ENCODE measurements at places on chromosomes 4 and X.

DNA sequence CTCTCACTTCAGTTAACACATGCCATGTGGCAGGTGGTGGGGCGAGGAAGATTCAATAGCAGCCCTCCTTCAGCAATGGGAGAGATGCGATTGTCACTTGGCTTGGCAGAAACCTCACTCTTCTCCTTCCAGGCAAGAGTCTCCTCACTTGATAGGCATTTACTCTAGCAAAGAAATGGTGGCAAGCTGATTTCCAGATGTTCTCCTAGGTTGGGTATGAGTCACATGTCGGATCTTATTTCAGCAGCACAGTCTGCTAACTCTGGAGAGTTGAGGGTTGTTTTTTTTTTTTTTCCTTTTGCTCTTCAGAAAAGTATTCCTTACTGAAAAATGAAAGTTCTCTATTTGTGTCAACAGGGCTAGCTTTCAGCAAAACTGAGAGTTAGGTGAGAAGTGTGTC is 119.5 kb upstream of the CHRDL1 start:
- no peak for DNase-seq

DNA sequence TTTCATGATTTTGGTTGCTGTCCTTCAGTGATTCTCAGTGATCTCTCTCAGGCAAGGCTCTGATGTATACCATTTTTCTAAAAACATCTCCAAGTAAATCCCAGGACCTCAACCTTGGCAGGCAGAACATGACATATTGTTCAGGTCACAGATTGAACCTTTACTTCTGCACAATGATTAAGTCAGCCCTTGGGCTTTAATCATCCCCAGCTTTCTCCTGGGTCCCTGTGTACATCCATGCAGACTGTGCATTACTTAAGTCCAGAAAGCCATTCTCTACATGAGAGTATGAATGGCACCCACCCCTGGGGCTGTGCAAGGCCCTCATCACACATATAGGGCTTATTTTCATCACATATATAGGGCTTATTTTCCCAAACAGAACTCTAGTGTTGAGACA is 58.7 kb upstream of the ADAMTS3 start:
- DNase-seq: no peak

DNA sequence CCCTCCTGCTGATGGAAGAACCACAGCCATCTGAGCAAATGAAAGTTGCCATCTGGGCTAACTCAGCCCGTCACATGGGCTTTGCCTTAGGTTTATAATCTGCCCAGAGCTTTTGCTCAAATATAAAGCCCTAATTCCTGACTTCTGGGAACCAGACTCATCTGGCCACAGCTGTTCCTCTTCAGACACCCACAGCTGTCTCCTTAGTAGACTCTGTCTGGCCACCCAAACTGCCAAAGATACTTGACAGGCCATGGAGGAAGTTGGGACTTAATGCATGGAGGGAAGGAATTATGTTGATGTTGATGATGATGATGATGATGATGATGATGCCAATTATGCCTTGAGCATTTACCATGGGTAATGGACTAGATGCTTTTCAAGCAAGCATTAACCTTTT is 8.0 kb downstream of the LGI2 start:
- no peak for DNase-seq

DNA sequence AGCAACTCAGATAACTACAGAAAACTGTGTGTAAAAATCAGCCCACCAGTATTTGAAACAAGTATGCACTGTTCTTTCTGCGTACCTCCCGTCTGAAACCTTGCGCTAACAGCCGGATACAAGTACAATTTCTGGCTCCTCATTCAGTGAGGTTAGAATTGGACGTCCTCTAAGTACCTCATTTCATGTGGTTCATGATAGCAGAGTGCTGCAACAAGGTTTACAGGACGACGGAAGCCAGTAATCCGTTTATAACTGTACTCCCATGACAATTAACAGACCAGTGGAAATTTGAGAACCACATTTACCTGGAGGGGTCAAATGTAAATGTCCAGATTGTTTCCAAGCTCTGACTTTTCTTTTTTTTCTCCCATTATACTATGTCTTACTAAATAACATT is 52.9 kb upstream of the TENM3 start:
- DNase-seq: no peak

DNA sequence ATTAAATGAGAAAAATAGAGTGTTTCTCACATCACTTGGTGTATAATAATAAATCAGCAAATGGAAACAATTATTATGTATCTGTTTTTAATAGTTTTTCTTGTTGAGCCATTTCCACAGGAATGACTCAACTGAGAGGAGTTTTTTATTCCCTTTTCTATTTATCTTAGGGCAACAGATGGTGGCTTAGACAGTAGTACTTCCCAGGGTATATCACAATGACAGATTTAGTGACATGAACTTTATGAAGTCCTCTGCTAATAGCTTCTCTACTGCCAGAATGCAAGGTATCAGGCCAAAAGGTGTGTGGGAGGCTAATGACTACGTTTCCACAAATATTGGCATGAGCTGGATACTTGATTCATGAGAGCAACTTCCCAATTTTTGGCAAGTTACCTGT is 126.7 kb downstream of the HTR2C start:
- DNase-seq: no peak

DNA sequence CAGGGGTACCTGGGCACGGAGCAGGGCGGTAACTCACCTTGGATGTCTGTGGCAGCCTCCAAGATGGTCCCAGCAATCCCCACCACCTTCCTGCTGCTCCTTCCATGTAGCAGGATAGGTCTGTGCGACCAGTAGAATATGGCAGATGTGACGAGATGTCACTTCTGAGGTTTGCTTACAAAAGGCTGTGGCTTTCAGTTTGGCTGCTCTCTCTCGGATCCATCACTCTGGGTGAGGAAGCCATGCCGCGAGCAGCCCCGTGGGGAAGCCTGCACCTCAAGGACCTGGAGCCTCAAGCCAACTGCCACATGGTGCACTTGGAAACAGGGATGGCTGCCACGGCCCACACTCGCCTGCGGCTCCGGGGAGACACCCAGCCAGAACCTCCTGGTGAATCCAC is 37.6 kb downstream of the WFS1 start:
- no peak for DNase-seq

- no peak for DNase-seq
These were observed 376.7 kb upstream of the KLHL4 start for GRCh38 chrX:87140800-87141483.

DNA sequence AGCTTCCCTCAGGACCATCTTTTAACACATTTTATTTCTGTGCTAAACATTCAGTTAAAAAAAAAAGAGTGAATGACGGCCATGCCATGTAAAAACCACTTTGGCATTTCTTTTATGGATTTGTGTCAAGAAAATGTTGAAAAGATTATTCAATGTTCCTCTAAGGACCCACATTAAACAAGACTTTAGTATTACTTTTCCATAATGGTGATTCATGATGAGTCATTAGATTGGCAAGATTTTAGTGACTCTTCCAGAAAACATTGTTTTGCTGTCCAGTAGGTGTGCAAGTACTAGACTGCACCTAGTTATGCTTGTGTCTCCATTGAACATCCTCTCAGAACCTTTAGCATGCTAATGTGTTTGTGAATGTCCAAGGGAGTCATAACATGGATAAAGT is 748.6 kb downstream of the STPG2 start:
- DNase-seq: no peak

Data from CD4-positive, alpha-beta T cell treated with Interleukin-17A for 1 hour (primary cell).